CD4-positive, alpha-beta T cell treated with Interferon alpha-2 for 1 hour (primary cell): ENCODE measurements at places on chromosomes 1 and 21.

DNA sequence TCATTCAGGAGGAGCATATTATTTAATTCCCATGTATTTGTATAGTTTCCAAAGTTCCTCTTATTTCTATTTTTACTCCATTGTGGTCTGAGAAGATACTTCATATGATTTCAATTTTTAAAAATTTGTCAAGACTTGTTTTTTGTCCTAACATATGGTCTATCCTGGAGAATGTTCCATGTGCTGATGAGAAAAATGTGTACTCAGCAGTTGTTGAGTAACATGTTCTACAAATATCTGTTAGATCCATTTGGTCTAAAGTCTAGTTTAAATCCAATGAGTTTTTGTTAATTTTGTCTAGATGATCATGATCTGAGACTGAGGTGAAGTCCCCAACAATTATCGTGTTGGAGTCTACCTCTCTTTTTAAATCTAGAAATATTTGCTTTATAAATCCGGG lies 14.5 kb downstream of the PSMG1 start:
- DNase-seq, result no peak

- DNase-seq, result no peak
Measured at GRCh38 chr1:94796266-94796665, 23.9 kb upstream of the SLC44A3 start.

DNA sequence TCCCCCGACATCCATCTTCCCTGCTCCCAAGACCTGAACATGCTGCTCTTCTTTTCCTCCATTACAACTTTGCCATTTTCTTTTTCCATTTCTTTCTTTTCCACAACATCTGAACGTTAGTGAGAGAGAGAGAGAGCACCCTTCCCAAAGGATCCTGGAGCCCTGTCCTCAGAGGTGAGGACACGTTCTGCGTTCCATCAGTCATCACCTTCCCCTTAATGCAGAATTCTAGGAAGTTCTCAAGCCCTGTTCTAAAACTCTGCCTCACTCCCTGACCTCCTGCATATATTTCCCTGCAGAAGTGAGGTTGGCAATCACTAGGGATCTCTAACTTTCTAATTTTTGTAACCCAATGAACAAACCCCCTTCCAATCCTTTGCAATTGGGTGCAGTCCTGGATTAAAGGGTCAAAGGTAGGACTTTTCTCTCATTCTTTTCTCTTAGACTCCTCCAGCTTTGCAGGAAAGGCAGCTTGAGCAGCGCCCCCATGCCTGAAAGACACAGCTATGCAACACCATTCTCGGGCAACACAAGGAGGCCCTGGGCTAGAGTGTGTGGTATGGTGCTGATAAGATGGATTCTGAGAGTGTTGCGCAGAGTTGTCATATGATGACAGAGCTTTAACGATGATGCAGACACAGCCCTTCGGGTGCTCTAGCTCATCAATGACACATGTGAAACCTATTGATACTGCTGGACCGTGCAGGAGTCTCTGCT lies 59.2 kb upstream of the TNR start:
- no peak for DNase-seq

- DNase-seq, result no peak
Measured at GRCh38 chr1:94768036-94768435, 52.1 kb upstream of the SLC44A3 start.

- no peak for DNase-seq
Measured at GRCh38 chr1:11885916-11886315, 27.2 kb upstream of the NPPB start.

DNA sequence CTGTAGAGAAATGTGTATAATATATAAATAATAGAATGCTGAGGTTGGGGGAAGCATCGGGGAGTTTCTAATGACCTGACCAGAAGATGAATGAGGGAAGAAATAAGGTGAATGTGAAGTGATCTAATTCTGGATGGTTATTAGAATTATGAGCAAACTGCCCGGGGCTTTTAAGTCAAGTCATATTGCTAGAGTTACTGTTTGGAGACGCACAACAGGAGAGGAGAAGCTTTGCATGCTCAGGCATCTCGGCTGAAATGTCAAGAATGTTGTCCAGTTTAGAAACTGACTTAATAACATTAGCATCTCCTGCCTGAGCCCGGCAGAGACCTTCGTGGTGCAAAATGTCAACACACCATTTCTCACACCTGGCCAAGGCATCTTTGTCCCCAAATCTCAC lies 119.1 kb downstream of the RRAGC start:
- no peak for DNase-seq

DNA sequence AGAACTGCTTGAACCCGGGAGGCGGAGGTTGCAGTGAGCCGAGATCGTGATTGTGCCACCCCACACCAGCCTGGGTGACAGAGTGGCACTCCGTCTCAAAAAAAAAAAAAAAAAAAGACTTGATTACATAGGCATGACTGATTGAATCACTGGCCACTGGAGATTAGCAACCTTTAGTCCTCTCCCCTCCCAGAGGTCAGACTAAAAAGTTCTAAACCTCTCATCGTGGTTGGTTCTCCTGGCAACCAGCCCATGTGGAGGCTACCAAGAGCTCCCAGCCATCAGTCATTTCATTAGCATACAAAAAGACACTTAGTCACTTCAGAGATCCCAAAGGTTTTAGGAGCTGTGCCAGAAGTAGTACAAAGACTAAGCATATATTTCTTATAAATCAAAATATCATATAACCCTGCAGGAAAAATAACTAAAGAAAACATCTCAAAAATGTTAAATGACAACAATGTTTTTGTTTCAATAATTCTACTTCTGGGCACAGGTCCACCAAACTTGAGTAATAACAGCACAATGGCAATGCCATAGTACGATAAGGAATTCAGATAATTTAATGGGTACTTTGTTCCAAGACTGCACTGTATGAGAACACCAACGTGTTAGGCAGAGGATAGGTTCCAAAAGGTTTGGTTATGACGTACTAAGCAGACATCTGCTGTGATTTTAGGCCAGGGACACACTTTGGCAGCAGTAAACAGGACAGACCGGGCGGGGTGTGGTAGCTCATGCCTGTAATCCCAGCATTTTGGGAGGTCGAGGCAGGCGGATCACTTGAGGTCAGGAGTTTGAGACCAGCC lies 18.1 kb downstream of the USP48 start:
- DNase-seq, result no peak

DNA sequence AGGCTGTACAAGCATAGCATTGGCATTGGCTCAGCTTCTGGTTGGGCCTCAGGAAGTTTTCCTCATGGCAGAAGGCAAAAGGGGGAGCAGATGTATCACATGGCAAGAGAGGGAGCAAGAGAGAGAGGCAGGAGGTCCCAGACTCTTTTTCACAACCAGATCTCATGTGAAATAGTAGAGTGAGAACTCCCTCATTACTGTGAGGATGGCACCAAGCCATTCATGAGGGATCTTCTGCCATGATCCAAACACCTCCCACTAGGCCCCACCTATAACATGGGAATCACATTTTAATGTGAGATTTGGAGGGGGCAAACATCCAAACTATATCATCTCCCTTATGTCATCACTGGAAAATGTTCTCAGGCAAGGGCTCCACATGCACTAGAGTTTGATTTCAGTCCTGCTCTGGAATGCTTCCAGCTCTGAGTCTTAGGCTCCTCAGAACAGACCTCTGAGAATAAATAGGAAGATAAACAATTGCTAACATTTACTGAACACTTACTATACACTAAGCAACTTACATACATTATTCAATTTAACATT lies 39.4 kb upstream of the VTCN1 start:
- no peak for DNase-seq
